Lower leg skin (tissue), 4 donors: ENCODE measurements at places on chromosomes 7 and 10. TPM values are rescaled to one million over a fixed set of nuclear protein-coding genes. Genes with fewer than 3 reads are reported as not detected.

CALHM2 gene
- total RNA-seq: 16.4 TPM

ANXA7 gene
- total RNA-seq: 103 TPM

GPER1 gene
- total RNA-seq: 4.5 TPM

SFTPD gene
- 2.2 TPM for total RNA-seq

CTAGE8 gene
- total RNA-seq: 9.7 TPM

PRKAR2B gene
- total RNA-seq: 5.7 TPM

UBTD1 gene
- 60.1 TPM for total RNA-seq

OPN1SW gene
- not detected for total RNA-seq

PLXDC2 gene
- 113 TPM for total RNA-seq

ZNF679 gene
- not detected for total RNA-seq

TMEM26 gene
- total RNA-seq: not detected

PKD2L1 gene
- total RNA-seq: not detected

RARRES2 gene
- total RNA-seq: 30.0 TPM

LRRC18 gene
- total RNA-seq: not detected

CLIP2 gene
- total RNA-seq: 29.1 TPM

CPA4 gene
- 107 TPM for total RNA-seq

SOSTDC1 gene
- total RNA-seq: 15.9 TPM
